ENCODE measurements at places on chromosomes 3 and 15. TPM values are rescaled to one million over a fixed set of nuclear protein-coding genes. Genes with fewer than 3 reads are reported as not detected.

The TTC21A gene
- total RNA-seq = 14.2 TPM

The ST3GAL6 gene
- total RNA-seq = 21.7 TPM

The TRPM1 gene
- not detected for total RNA-seq

The C3orf20 gene
- 0.12 TPM for total RNA-seq

The TLE3 gene
- total RNA-seq = 72.1 TPM

The RAD51 gene
- total RNA-seq = 2.2 TPM

The GCHFR gene
- total RNA-seq = 12.5 TPM

The KLHL40 gene
- not detected for total RNA-seq

The TMEM158 gene
- total RNA-seq = 1.5 TPM

The GOLGA6A gene
- total RNA-seq = 0.14 TPM

GRCh38 chr3:126962756-126963155, 20.2 kb upstream of the PLXNA1 start:
- H3K4me3 ChIP-seq = no peak overlapping the region
- no peak overlapping the region for H3K27ac ChIP-seq
- peaks cover 15% of the 10 kb centered on the region for H3K4me1 ChIP-seq
- H3K36me3 ChIP-seq = no peaks in the 10 kb centered on the region
- H3K27me3 ChIP-seq = peaks cover 2% of the 10 kb centered on the region

GRCh38 chr15:91712286-91712685, 141.2 kb upstream of the SLCO3A1 start:
- no peaks in the 10 kb centered on the region for H3K36me3 ChIP-seq
- H3K4me1 ChIP-seq = no peaks in the 10 kb centered on the region
- H3K27me3 ChIP-seq = no peaks in the 10 kb centered on the region
- no peak overlapping the region for H3K4me3 ChIP-seq
- no peak for DNase-seq
- no peak overlapping the region for H3K27ac ChIP-seq

DNA sequence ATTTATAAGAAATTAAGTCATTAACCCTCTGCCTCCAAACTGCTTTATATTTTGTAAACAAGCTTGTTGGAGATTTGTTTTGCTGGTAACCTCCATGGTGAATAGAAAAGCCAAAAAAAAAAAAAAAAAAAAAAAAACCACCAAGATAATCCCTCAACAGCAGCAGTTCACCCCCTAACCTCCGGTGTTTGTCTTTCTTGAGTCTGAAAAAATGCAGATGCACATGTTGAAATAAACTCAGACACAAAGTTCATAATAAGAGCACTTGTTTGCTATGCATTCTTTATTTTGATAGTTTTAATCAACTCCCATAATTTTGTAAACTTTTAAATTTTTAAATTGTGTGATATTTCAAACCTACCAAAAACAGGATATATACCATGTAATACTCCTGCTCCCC, 1.8 kb upstream of the PLCH1 start:
- peaks cover 49% of the 10 kb centered on the region for H3K27me3 ChIP-seq
- H3K36me3 ChIP-seq = no peaks in the 10 kb centered on the region
- H3K4me1 ChIP-seq = peaks cover 9% of the 10 kb centered on the region
- no peak overlapping the region for H3K4me3 ChIP-seq
- no peak overlapping the region for H3K27ac ChIP-seq

DNA sequence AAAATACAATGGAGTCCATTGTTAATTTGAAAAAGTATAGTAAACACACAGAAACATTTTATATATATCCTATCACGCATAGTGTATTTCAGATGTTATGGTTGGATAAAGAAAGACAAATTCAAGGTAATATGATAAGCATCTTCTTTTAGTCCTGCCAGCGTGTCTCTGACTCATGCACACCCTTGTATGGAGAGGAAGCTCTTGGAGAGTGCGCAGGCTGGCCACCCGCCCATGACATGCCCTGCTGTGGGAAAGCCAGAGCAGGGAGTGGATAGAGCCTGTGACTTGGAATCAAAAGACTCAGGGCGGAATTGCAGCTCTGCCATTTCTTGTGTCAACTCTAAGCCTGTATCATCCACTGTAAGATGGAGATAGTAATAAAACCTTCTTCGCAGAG, 23.0 kb upstream of the COPG1 start:
- no peaks in the 10 kb centered on the region for H3K27me3 ChIP-seq
- no peaks in the 10 kb centered on the region for H3K36me3 ChIP-seq
- no peak overlapping the region for H3K4me3 ChIP-seq
- DNase-seq = no peak
- peak overlapping the region; percentile 58 for H3K27ac ChIP-seq

DNA sequence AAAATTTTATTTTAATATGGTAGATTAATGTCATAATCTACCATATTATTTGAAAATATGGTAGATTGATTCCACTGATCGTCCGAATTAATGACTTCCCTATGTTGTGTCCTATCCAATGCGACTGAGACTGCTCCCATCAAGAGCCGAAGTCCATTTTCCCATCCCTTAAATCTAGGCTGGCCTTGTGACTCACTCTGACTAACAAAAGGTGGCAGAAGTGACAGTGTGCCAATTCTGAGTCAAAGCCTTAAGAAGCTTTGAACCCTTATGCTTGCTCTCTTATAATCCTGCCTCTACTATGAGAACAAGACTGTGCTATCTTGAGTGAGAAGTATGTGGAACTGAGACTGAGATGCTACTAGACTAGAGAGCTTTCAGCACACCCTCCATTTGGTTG, 387.2 kb downstream of the ROBO1 start:
- H3K36me3 ChIP-seq = no peaks in the 10 kb centered on the region
- no peak for DNase-seq
- no peaks in the 10 kb centered on the region for H3K4me1 ChIP-seq
- H3K27ac ChIP-seq = no peak overlapping the region
- H3K27me3 ChIP-seq = no peaks in the 10 kb centered on the region

- no peak overlapping the region for H3K27ac ChIP-seq
- no peaks in the 10 kb centered on the region for H3K4me1 ChIP-seq
- no peak for DNase-seq
- no peak overlapping the region for H3K4me3 ChIP-seq
- no peaks in the 10 kb centered on the region for H3K27me3 ChIP-seq
Observed at GRCh38 chr15:91552555-91552954, 301.0 kb upstream of the SLCO3A1 start.

DNA sequence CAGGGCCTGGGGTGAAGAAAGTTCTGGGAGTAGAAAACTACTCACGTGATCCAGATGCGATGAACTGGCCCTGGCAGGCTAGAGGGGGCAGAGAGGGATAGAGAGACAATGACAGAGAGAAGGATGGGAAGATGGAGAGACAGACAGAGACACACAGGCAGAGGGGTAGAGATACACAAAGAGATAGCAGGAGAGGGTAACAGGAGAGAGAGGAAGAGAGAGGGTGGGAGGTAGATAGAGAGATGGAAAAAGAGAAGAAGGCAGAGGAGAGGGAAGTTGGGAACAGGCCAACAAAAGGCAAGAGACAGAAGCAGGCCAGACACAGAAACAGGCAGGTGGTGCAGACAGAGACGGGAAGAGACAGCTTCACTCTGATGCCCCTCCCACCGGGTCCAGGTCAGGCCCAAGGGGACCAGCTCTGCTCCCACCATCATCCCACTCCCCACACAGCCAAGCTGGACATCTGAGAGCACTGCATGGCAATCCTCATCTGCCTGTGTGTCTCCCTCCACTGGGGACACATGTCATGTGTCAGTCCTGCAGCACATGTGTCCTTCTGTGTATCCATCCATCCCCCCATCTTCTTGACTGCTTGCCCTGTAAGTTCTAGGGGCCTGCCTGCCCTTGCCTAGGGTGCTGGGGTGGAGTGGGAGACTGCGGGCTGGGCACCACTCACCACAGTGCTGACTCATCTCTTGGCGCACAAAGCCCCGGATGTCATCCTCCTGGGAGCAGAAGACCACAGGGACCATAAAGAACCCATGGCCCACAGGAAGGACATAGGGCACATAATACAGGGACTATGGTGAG, 2.2 kb upstream of the UCN2 start:
- no peak for DNase-seq
- no peak overlapping the region for H3K4me3 ChIP-seq

GRCh38 chr3:53581671-53582070, 87.3 kb downstream of the CACNA1D start:
- peaks cover 7% of the 10 kb centered on the region for H3K36me3 ChIP-seq
- H3K27me3 ChIP-seq = no peaks in the 10 kb centered on the region
- DNase-seq = no peak
- no peak overlapping the region for H3K4me3 ChIP-seq
- H3K4me1 ChIP-seq = peaks cover 6% of the 10 kb centered on the region

DNA sequence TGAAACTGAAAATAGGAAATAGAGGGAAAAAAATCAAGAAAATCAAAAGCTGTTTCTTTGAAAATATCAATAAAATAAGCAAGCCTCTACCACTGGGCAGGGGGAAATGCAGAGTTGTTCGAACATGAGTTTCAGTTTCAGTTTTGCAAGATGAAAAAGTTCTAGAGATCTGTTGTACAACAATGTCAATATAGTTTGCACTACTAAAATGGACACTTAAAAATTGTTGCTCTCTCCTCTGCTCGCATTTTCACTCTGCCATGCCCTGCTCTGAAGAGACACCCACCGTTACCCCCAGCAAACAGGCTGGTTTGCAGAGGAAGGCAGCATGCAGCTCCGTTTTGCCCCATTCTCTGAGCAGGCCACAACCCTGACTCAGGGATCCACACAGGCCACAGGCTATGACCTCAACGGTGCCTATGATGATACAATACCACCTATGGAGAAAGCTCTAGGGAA, 64.5 kb downstream of the ZNF148 start:
- no peak for DNase-seq
- H3K27me3 ChIP-seq = no peaks in the 10 kb centered on the region
- no peaks in the 10 kb centered on the region for H3K4me1 ChIP-seq
- no peak overlapping the region for H3K4me3 ChIP-seq

DNA sequence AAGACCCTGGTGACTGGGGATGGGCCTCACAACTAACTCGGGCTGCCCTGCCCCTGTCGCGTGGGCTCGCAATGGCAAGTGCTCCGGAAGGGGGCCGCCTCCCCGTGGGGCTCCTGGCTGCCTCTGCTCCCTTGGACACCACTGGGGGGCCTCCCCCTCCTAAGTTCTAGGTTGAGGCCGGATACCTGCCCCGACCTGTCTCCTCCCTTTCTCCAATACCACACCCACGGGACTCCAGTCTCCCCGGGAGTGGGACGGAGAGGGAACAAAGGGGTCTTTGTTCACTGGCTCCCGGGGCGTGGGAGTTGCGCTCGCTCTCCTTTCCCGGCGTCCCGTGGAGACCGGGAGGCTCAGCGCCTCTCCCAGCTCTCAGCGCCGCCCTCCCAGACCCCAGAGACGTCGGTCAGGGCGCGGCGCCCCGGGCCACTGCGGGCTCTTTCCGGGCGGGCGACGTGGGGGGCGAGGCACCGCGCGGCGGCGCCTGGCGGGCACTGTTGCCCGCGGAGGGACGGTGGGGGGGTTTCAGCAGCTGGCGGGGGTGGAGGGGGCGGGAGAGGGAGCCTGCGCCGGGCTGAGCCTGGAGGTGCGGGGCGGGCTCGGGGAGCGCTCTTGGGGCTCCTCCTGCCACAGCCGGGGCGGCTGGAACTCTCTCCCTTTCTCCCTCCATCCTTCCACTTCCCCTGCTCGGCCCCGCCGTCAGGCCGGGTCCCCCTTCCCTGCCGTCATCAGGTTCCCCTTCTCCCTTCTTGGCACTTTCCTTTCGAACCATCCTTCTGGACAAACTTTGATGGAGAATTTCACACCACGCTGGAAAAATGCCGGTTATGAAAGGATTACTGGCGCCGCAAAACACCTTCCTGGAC, at the start of gene KCNH8:
Gene KCNH8 (plus strand): TSS at position 606 of the 863 bp plus-strand sequence. CDS start 210 bp downstream, at position 816.
- H3K36me3 ChIP-seq = no peaks in the 10 kb centered on the region
- peak within 1 kb of the TSS; percentile 59 for H3K4me3 ChIP-seq
- H3K4me1 ChIP-seq = peaks cover 3% of the 10 kb centered on the region
- H3K27me3 ChIP-seq = no peaks in the 10 kb centered on the region
- DNase-seq = peak; percentile 37
- no peak within 1 kb of the TSS for H3K27ac ChIP-seq

GRCh38 chr3:195587824-195588223, 4.1 kb upstream of the APOD start:
- no peaks in the 10 kb centered on the region for H3K27me3 ChIP-seq
- DNase-seq = no peak
- no peaks in the 10 kb centered on the region for H3K36me3 ChIP-seq

- no peak for DNase-seq
- H3K27me3 ChIP-seq = no peaks in the 10 kb centered on the region
- no peak overlapping the region for H3K4me3 ChIP-seq
- H3K27ac ChIP-seq = no peak overlapping the region
- no peaks in the 10 kb centered on the region for H3K36me3 ChIP-seq
- H3K4me1 ChIP-seq = peaks cover 13% of the 10 kb centered on the region
Observed at GRCh38 chr3:194099215-194099614, 36.7 kb upstream of the HES1 start.

DNA sequence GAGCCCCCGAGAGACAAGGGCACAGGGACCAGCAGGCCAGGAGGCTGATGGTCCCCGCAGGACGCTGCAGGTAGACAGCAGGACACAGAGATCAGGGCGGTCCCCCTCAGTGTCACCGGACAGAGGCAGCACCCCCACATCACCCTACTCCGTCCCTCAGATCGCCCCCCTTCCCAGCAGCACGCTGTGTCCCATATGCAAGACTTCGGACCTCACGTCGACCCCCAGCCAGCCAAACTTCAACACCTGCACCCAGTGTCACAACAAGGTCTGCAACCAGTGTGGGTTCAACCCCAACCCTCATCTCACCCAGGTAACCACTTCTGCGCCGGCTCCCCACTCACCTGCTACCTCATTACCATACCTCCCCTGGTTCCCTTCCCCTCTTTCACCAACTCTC, 49.1 kb upstream of the APEH start:
- no peaks in the 10 kb centered on the region for H3K36me3 ChIP-seq
- H3K27me3 ChIP-seq = no peaks in the 10 kb centered on the region
- H3K27ac ChIP-seq = no peak overlapping the region

DNA sequence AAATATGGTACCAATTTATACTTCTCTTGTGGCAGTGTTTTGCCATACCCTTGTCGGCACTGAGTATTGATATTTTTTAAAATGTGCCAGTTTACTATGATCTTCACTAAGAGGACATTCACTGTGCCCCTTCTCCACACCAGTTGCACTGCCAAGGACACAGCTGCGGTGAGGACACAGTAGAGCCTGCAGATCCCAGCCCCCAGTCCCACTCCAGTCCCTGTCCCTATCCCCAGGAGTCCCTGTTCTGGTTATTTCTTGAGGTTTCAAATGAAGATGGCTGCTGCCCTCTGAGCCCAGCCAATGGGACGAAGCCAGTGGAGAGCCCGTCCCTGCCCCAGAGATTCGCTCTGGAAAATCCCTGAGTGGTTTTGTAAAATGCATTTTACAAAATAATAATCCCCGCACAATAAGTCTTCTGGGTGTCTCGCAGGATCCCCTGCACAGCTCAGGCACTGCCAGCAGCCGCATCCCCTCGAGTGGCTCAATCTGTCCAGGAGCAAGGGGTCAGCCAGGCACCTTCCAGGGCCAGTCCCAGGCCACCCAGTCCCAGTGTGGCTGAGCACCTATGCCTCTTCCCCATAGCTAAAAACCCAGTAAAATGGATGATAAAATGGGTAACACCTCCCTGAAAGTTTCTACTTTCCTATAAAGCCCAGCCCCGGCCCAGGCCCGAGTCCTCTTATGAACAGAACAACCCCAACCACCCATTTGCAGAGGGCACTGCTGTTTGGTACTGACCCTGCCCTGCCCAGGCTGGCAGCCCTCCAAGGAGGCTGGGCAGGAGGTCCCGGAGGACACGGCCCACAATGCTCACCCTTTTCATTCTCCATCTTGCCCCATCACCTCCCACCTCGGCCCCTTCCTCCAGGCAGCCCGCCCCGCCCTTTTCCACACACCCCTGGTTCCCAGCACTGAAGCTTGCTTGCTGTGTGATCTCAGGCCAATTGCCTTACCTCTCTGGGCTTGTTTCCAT, 91.1 kb downstream of the VGLL4 start:
- no peak for DNase-seq
- H3K27ac ChIP-seq = no peak overlapping the region
- no peaks in the 10 kb centered on the region for H3K27me3 ChIP-seq
- no peak overlapping the region for H3K4me3 ChIP-seq

All from lung (tissue), 17 donors.